ENCODE measurements at places on chromosomes 6 and 20. TPM values are rescaled to one million over a fixed set of nuclear protein-coding genes. Genes with fewer than 3 reads are reported as not detected.

Gene BEND6
- polyA plus RNA-seq, result 6.0 TPM

Gene CLVS2
- 0.31 TPM for polyA plus RNA-seq

Gene BLTP3A
- polyA plus RNA-seq, result 14.2 TPM

Gene DTNBP1
- polyA plus RNA-seq, result 28.5 TPM

Gene C20orf204
- 0.40 TPM for polyA plus RNA-seq

Gene MEP1A
- not detected for polyA plus RNA-seq

Gene NHSL1
- 10.1 TPM for polyA plus RNA-seq

Gene OR2J1
- not detected for polyA plus RNA-seq

Gene WFDC2
- 177 TPM for polyA plus RNA-seq

Gene ZBTB46
- polyA plus RNA-seq, result 13.6 TPM

Gene HAO1
- polyA plus RNA-seq, result 0.07 TPM

Gene MMP24OS
- 38.8 TPM for polyA plus RNA-seq

Gene TRIM40
- 0.10 TPM for polyA plus RNA-seq

Gene C6orf132
- polyA plus RNA-seq, result 5.3 TPM

Data from right renal cortex interstitium (tissue), 3 donors.